ENCODE measurements at places on chromosomes 3 and 15.

DNA sequence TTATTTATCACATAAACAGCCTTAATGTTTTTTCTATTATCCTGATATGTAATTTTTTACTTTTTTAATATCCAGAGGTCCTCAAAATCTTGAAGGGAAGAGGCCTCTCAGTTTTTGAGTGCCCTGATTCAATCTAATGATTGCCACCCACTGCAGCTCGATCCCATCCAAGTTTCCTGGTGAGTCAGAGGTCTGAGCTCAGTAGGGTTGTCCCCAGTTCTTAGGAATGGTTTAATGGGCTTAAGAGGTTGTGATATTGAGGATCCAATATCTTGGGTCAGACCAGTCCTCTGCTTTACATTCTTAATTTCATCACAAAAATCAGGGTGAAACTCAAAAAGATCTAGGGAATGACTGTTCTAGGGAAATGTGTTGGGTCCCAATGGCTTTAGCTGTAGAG, 238.5 kb downstream of the NSUN3 start:
- no peak for DNase-seq

DNA sequence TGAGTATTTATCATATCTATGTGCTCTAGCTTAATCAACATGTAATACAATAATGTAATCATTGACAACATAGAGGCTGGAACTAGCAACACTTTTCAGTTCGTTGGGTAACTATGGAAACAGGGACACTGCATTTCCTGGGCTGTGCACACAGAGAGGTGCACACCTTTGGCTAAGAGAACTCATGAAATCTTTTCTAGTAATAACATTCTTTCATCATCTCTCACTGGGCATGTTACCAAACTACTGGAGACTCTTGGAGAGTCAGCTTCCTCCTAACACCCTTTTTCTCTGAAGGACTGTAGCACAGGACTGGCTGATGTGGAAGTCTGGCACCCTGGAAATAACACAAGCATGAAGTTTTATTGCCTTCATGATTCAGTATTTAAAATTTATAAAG, 135.6 kb downstream of the KCNMB2 start:
- no peak for DNase-seq

DNA sequence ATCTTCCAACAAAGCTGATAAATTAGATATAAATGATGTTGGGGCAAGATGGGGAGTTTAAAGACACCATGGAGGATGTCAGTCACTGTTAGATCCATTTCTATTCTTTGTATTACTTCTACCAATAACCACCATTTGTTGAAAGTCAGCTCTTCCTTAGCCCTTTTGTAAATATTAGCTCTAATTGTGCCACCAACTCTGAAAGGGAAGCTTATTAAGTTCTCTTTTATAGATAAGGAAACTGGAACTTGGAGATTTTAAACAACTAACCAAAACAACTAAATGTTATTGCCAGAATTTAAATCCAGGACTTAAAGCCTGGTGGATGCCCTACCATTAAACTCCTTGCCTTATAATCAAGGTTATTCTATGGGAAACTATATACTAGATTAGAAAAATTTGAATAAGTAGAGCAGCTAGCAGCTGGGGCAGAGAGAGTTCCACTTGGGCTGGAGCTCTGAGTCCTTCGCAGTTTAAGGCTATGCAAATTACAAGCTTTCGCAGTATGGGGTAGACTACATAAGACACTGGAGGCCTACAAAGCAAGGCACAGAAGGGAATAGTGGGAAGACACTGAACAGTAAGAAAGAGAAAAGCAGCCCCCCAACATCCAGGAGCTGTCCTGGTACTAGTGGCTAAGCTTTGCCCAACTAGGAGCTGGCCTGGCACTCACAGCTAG, 52.6 kb downstream of the TM4SF18 start:
- DNase-seq = no peak

- no peak for DNase-seq
Observed at GRCh38 chr3:70358978-70359580, 46.6 kb upstream of the MDFIC2 start.

GRCh38 chr3:195542316-195542697, 818 bp downstream of the PPP1R2 start:
- DNase-seq = no peak

DNA sequence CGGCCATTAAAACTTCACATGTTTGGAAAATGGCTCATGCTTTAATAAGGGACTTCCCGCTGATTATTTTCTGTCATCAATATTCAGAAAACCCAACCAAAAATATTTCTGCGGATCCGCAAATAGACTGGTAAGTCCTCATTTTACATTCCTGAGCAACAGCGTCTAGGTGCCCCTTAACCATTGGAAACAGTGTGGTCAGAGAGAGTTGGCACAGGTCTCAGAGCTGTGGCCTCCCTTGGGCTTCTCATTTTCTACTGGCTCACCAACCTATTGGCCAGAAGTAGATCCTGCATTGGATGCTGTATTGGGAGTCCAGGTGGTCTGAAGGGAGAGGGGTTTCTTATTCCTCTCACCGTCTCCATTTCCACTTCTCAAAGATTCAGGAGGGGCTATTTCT, 348.1 kb upstream of the DCBLD2 start:
- DNase-seq = no peak
